ENCODE measurements at places on chromosomes 1 and 21.
A peak's percentile ranks its signal among the peaks of the same experiment; 100 is the strongest.

GRCh38 chr1:161921990-161922389 is 101.7 kb downstream of the OLFML2B start:
- DNase-seq: no peak

DNA sequence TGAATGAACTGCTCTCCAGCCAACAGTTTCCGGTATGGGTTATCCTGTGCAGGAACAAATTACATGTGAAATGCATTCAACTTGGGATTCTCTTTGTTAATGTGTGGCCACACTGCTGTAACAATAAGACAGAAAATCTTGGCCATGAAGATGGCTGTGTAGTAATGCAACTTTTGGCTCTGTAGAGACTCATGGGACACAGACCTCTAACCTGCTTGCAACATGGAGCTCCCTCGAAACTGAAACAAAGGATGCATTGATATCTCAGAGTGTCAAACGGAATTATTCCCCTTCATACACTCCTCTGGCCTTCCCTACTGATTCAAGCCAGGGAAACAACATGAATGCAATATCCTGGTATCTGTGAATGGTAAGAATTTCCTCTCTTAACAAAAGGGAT is 559.3 kb upstream of the ZRANB2 start:
- DNase-seq: no peak

DNA sequence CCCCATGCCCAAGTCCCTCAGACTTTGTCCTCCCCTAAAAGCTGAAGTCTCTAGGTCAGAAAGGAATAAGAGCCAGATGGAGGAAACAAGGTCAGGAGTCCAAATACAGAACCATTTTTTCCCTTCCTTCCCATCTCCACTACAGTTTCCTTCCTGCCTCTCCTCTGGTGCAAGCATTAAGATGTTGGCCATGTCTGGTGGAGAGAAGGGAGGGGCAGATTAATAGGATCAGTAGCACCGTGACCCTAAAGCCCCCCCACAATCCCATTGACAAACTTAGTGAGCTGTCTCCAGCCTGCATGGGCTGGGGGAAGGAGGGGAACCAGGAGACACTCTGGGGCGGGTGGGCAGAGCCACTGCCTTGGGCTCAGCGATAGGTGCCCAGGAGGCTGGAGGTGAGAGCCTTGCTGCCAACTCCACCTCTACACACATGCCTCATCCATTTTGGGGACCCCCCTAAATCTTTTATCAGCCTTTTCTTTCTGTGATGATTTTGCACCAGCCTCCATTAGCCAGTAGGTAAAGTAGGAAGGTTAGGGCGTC is 59.8 kb downstream of the RHBG start:
- no peak for DNase-seq

DNA sequence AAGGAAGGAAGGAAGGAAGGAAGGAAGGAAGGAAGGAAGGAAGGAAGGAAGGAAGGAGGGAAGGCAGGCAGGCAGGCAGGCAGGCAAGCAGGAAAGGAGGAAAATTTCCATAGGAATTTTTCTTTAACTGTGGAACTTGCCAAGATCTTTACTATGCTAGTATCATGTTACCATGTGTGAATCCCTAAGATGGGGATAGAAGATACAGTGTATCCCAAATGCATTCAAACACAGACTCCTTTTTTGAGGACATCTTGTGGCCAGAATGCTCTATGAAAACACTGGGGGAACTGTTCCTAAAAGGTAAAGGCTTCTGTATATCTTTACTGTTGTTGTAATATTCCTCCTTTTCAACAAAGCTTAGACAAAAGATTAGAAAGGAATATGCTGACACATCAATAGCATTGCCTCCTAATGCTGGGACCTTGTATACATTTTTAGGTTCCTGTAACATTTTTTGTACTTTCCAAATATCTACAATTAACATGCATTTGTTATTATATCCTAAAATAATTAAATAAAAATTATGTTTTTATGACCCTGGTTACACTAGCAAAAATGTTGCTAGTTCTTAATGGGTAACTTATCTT is 20.6 kb downstream of the CCDC190 start:
- no peak for DNase-seq

GRCh38 chr1:67646145-67647035 is 38.6 kb upstream of the GADD45A start:
- DNase-seq: no peak

DNA sequence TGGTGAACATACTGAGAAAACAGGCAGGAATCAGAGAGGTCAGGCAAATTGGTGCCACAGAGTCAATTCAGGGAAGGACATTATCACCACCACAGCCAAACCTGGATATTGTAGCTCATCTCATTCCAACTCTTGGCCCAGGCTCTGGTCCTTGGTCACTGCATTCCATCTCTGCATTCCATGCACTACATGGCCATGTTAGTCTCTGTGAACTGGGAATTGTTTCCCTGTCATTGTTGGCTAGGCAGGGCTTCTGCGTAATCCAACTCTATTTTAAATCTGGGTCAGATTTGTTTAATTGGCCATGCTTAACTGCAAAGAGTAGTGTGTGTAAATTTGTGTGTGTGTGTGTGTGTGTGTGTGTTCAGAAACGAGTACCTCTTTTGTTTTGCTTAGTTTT is 837.6 kb upstream of the ADAMTS5 start:
- DNase-seq: no peak

- DNase-seq: peak; percentile 85
Observed at GRCh38 chr1:151585622-151586021, 26.2 kb upstream of the SNX27 start.

DNA sequence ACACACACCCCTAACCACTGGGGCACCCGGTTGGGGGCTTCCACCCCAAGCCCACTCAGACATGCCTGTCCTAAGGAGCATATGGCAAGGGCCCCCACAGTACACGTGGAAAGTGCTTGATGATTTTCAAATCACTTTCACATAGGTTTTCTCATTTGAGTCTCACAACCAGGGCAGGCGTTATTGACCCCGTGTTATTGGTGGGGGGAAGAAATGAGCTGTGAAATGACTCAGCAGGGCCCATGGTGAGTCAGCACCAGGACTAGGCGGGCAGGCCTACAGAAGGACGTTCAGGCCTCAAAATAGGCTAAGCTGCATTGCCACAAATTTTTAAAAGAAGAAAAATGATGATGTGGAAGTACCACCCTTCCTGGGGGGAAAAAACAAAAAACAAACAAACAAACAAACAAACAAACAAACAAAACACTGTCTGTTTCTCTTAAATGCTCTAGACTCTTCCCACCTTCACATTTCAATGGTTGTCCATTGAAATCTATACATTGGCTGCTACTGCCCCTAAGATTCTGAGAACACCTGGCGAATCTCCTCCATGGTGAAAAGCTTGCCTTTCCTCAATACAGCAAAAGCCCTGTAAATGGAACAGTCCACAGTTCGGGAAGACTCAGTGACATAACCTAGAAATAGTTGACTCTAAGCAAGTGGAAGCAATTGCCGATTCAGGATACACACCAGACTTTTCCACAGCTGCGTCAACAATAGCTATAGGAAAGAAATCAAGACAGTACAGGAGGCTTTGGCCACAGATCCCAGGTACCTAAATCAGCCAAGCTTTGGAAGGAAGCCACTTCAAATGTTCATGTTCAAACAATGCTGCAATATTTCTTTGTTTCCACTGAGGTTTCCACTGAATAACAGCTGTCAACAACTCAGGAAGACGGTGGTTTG is 234.7 kb downstream of the TOMM20 start:
- peak; percentile 47 for DNase-seq

DNA sequence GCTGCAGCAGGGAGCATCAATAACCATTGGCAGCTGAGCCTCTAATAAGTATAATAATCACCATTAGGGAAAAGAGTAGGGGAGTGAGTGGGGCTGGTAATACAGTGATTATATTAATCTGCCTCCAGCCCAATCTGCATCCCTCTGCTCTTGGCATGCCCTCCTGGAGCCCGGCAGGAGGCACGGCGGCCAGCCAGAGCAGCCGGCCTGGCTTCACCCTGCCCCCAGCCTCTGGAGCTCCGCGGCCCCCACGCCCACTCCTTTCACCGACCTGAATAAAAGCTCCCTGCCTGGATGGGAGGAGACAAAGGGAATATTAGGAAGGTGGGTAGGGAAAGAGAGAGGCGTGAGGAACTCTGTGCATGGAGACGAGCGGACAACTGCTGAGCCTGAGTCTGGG is 28.3 kb downstream of the OPTC start:
- DNase-seq: no peak

GRCh38 chr1:240492832-240493440 is 119.0 kb downstream of the GREM2 start:
- peak; percentile 79 for DNase-seq

GRCh38 chr1:209539576-209539975 is 43.9 kb upstream of the CAMK1G start:
- DNase-seq: no peak

GRCh38 chr1:235930543-235930942 is 63.8 kb upstream of the LYST start:
- DNase-seq: no peak

GRCh38 chr21:43781846-43782245 is 5.7 kb upstream of the CSTB start:
- no peak for DNase-seq

GRCh38 chr1:225794954-225795353 is 15.0 kb upstream of the EPHX1 start:
- DNase-seq: no peak

- DNase-seq: no peak
Observed at GRCh38 chr1:156858555-156858956, 361 bp downstream of the INSRR start.

DNA sequence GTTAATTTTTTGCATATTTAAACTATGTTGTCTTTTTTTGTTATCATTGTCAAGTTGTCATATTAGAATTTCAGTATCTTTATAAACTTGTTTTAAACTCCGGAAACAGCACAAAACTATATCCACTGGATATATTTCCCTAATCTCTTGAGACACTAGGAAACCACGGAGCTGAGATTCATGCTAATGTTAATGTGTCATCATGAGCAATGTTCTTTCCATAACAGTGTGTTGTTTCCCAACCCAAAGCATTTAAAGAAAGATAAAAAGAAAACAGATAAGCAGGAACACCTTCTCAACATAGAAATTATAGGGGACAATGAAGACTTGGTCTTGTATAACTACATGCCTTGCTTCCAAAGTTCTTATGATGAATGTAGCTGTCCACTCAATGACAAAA is 626.2 kb upstream of the TMPRSS15 start:
- DNase-seq: no peak

DNA sequence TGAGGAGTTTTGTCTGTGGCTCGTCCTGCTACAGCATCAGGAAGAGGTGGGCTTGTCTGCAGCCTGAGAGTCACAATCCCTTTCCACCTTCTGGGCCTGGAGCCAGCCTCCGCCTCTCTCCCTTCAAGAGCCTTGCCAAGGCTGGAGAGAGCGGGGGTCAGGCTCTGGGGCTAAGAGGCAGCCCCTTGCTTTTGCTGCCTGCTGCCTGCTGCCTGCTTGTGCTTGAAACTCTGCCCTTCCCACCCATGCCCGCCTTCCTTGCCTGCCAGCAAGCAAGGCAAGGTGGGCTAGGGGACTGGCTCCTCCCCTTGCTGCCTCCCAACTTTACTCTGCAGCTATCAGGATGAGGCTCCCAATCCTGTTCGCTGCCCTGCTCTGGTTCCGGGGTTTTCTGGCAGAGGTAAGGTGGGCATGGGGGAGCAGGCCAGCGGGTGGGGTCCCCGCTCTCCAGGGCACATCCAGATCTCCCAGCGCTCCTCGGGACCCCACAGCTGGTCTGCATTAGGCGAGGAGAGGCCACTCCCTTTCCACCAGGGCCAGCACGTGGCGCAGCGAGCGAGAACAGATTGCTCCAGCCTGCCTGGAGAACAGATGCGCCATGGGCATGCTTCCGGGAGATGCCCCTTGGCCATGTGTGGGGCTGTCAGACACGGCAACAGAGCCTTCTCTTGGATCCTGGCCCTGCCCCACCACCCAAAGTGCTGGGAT is 7.5 kb upstream of the PTPN7 start:
- DNase-seq: no peak

DNA sequence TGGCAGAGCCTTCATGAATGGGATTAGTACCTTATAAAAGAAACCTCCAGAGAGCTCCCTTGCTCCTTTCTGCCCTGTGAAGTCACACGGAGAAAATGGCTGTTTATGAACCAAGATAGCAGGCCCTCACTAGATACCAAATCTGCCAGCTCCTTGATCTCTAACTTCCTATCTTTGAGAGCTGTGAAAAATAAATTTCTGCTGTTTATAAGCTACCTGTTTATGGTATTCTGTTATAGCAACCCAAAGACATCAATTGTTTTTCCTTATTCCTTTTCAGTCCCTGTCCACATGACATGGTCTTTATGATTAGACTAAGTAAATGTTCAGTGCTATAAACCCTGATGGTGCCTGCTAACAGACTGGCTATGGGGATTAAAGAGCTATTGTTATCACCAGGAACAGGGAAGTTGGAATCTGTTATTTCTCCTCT is 9.7 kb upstream of the STIL start:
- no peak for DNase-seq

DNA sequence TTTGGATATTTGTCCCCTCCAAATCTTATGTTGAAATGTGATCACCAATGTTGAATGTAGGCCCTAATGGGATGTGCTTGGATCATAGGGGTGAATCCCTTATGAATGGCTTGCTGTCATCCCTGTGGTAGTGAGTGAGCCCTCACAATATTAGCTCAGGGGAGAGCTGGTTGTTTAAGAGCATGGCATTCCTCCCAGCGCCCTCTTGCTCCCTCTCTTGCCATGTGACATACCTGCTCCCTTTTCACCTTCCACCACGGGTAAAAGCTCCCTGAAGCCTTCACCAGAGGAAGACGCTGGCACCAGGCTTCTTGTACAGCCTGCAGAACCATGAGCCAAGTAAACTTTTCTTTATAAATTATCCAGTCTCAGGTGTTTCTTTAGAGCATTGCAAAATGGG is 305.6 kb downstream of the KCTD3 start:
- DNase-seq: no peak

DNA sequence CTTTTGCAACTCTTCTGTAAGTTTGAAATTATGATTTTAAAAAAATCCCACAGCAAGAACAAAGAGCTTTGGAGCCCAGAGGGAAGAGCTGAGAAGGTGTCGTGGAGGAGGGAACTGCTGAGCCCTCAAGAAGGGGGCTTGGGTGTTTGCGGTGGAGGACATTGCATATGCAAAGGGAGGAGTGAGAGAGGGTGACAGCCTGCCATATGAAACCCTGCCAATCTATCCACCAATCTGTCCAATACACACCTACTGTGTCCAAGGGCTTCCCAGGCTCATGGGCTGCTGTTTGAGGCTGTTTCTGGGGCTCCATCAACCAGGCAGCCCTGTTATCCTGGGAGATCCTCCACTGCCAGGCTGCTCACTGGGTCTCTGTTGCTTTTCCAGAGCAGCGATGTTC is 15.2 kb downstream of the WNT4 start:
- DNase-seq: no peak

- no peak for DNase-seq
Observed at GRCh38 chr1:232183266-232183800, 446.6 kb downstream of the SIPA1L2 start.

GRCh38 chr1:16088351-16088911 is 15.0 kb upstream of the FAM131C start:
- DNase-seq: no peak

All from ACHN (cell line).